ENCODE measurements at places on chromosomes 4 and X. TPM values are rescaled to one million over a fixed set of nuclear protein-coding genes. Genes with fewer than 3 reads are reported as not detected.

GRCh38 chr4:141686879-141687278, 50.5 kb downstream of the IL15 start:
- DNase-seq: peak; percentile 56

SPARCL1 gene
- not detected for total RNA-seq

ARX gene
- total RNA-seq: not detected

DNA sequence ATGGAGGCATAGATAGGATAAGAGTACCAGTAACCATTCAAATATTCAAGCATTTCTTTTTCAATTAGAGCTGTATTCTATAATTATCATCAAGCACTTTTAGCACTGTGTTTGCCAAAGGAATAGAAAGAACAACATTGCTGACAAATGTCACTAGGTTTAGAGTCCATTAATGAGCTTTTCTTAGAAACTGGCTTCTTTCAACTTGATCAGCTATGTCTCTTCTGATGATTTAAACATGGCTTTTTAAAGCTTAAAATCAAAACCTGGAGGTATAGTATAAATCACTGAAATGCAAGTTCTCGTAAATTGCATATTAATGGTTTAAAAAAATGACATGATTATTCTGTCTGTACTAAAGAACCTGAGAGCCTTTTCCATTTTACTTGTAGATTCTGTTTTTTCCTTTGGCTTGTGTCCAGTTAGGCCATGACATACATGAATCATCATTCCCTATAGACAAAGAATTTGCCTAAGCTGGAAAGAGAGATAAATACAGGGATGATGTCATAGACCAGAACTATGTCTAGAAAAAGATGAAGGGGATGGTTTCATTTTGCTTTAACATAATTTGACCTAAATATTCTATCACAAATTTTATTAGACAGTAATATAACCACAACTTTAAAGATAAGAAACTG, 340.1 kb upstream of the CTSO start:
- peak; percentile 89 for DNase-seq

RIPPLY1 gene
- not detected for total RNA-seq

HDAC6 gene
- total RNA-seq: 17.3 TPM
